Right renal pelvis (tissue), 4 donors: ENCODE measurements at places on chromosomes 2 and 18.

DNA sequence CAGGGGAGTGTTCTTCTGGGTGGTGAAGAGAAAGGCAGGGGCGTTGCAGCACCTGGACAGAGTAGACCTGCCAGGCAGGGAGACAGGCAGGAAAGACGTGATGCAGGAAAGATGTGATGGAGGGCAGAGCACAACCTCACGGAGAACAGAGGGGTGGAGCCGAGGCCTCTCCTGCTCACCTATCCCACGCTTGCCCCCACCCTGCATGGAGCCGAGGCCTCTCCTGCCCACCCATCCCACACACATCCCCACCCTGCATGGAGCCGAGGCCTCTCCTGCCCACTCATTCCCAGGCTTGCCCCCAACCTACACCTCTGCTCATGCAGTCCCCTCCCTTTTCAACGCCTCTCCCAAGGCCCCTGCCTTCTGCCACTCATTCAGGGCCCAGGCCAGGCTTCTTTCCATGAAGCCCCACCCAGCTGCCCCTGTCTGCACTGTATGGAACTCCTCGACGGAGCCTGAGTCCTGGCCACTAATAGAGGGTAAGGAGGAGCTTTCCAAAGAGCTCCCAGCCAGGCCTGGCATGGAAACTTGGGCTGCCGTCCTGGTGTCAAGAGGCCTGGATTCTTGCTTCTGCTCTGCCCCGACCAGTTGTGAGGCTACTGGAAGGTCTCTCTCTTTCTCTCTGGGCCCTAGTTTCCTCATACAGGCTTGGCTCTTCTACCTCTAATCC, 32.0 kb upstream of the LOXHD1 start:
- DNase-seq = no peak

- DNase-seq = no peak
These were observed 92.3 kb downstream of the ETAA1 start for GRCh38 chr2:67489396-67489795.

GRCh38 chr2:128809880-128810279, 491.2 kb upstream of the HS6ST1 start:
- no peak for DNase-seq

GRCh38 chr2:240555541-240556250, 2.1 kb downstream of the ANKMY1 start:
- DNase-seq = no peak

DNA sequence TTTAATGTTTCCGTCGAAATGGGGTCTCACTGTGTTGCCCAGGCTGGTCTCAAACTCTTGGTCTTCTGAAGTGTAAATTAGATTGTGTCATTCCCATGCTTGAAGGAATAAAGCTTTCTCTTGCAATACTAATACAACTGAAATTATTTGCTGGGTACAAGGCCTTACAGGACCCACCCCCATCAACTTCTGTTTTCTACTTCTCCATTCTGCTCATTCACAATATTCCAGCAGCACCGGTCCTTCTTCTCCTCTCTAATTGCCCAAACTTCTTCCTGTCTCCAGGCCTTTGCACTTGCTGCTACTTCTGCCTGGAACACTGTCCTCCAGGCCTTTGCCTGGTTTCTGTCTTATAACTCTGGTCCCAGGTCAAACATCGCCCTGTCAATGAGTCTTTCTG, 73.8 kb downstream of the APOB start:
- DNase-seq = no peak

GRCh38 chr2:9737053-9737875, 106.0 kb upstream of the TAF1B start:
- DNase-seq = no peak

DNA sequence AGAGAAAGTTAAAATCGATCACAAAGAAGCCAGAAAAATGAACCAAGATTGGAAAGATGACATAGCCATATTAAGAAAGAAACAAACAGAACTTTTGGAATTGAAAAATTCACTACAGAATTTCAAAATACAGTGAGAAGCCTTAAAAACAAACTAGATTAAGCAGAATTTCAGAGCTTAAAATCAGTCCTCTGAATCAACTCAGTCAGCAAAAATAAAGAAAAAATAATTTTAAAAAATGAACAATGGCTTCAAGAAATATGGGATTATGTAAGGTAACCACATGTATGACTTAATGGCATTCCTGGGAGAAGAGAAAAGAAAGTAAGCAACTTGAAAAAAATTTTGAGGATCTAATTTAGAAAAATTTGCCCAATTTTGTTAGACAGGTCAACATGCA, 696.2 kb downstream of the TSN start:
- no peak for DNase-seq

GRCh38 chr2:96163768-96164429, 18.7 kb upstream of the DUSP2 start:
- DNase-seq = no peak

DNA sequence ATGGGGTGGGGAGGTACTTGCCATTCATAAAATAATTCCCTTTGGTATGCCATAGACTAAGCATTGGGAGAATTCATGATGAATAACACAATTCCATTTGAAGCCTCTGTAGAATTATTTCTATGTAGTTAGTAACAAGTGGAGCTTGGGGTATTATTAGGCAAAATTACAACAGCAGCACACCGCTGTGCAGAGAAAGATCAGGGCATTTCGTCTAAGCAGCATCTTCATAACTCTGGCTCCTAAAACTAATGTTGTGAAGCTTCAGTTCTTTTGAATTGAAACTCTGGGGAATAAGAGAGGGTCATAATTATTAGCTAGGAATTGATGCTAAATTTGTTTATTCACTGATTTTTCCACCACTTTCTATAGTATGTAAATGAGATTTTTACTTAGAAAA, 630.7 kb downstream of the DCC start:
- no peak for DNase-seq

GRCh38 chr18:65936678-65937077, 185.9 kb downstream of the CDH7 start:
- DNase-seq = no peak

- no peak for DNase-seq
These were observed 114.7 kb downstream of the KCNF1 start for GRCh38 chr2:11026286-11026921.

DNA sequence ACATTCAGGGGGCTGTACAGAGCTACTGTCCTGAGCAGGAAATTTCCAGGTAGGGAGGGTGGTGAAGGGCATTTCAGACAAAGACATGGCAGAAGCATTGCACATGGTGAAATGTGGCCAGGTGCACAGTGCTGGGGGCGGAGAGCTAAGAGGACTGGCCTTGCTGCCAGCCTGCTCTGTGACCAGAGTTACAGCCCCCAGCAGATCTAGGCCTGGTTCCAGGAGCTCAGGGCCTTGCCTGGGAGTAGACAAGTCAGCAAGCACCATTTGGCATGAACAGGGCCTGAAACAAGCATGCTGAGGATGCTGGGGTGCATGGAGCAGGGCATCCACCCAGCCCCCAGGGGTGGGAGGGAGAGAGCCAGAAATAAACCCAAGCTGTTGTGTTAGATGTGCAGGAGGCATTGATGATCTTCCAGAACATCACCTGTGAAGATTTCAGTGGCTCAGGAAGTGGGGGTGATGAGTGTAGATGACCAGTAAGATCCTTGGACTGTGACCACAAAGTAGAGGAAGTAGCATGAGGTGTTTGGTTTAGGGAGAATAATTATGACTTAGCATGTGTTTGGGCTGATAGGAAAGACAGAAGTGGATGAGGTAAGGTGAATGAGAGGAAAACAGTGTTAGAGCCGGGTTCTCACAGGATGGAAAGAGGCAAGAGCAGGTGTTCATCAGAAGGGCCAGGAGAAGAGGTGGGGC, 61.1 kb downstream of the COA5 start:
- no peak for DNase-seq

DNA sequence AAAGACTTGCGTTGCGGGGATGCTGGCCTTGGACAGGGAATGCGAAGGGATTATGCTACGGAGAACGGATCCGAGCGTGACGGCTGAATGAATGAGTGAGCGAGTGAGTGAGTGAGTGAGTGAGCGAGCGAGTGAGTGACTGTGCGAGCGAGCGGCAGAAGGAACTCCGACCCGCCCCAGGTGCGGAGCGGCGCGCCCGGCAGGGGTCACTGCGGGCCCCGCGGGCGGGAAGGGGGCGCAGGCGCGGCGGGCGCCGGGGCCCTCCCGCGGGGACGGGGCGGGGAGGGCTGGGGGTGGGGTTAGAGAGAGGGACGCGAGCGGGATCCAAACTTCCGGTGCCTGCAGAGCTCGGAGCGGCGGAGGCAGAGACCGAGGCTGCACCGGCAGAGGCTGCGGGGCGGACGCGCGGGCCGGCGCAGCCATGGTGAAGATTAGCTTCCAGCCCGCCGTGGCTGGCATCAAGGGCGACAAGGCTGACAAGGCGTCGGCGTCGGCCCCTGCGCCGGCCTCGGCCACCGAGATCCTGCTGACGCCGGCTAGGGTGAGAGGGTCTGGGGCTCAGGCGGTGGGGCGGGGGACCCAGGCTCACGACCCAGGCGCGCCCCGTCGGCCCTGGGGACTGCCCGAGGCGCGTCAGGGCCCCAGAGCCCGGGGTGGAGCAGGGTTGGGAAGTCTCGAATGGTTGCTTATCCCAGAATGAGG, at the start of gene ITM2C:
ITM2C (plus strand) TSS at position 338 of the 702 bp plus-strand sequence; CDS start at position 422, 84 bp downstream.
- DNase-seq = no peak

- no peak for DNase-seq
These were observed 2.5 kb upstream of the ANKRD39 start for GRCh38 chr2:96860065-96861029.

GRCh38 chr2:174553811-174554493, 43.7 kb downstream of the WIPF1 start:
- no peak for DNase-seq

GRCh38 chr18:35736696-35737095, 155.2 kb downstream of the GALNT1 start:
- no peak for DNase-seq

DNA sequence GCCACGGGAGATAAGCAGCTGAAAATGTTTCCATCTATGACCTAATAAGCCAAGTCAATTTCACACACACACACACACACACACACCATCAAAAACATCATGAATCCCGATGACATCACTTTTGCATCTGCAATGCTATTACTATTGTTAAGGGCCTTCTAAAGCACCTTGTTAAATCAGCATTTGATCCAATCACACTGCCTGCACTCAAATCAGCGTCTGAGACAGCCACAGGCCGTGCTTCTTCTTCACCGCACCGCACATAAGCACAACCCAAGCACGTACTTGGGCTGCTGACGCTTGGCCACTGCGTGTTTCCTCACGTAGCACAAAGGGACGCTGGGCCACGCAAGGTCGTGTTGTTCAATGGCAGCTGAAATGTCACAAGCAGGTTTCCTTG, 15.8 kb upstream of the MTCL1 start:
- no peak for DNase-seq

DNA sequence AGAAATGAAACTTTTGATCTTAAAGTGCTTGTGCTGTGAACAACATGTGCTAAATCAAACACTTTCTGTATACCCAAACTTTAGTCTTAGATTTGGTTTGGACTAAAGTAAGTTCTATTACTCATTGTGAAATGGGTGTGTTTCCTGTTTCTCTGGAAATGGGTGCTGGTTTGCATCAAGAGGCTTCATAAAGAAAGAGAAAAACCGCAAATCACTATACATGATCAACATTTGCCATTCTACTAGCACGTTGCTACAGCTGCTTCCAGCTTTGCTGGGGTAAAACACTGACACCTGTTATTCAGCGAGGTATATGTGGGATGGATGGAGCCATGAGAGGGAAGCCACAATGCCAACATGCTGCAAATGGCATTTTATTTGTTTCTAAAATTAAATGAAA, 547.0 kb upstream of the ACVR2A start:
- no peak for DNase-seq

- no peak for DNase-seq
These were observed 30.6 kb downstream of the SCN3A start for GRCh38 chr2:165173215-165173614.

DNA sequence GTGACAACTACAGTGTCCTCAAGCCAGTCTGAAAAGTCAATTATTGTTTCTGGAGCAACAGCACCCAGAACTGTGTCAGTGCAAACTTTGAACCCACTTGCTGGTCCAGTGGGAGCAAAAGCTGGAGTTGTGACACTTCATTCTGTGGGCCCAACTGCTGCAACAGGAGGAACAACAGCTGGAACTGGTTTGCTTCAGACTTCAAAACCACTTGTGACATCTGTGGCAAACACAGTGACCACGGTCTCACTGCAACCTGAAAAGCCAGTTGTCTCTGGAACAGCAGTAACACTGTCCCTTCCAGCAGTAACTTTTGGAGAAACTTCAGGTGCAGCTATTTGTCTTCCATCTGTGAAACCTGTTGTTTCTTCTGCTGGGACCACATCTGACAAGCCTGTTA, 59.8 kb downstream of the TAF4B start:
- DNase-seq = no peak

DNA sequence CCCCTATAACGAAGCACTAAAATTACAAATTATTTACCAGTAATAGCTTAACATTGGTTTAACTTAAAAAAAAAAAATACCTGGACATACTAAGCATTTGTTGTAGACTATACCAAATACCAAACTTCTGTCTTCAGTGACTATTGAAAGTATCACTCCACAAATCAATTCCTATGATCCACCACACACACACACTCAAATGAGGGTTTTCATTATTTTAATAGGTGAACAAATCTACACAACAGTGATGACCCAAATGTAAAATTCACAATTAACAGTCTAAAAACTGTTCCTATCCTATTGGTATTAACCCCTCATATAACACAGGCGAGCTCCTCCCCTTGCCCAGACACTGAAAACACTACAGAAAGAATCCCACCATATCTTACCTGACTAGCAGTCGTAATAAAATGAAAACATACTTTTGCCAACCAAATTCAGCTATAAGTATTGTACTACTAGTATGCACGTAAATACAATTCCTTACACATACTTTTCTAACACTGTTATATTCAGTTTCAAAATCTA, 2.5 kb downstream of the SP3 start:
- DNase-seq = no peak

GRCh38 chr2:218396688-218397462, 2.8 kb upstream of the CTDSP1 start:
- no peak for DNase-seq

DNA sequence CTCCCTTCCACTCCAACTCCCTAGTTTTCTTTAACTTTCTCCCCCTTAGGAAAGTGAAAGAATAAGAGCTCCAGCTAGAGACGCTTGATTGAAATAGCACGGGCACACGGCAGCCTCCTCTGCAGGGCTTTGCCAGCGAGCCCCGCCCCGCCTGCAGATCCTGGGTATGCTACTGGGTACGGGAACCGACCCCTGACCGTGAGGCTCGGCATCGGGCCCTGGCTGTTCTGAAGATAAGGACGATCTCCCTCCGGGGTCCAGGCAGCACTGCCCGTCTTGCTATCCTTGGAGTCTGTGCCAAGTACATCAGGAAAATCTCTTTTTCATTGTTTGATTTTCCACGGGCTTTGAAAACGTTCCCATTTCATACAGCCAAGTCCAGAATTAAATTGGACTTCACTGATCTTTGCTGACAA, 284.5 kb downstream of the MTX2 start:
- DNase-seq = peak; percentile 56
